Amygdala (tissue), 56 donors: ENCODE measurements at places on chromosomes 13 and 19.

GRCh38 chr19:30145467-30145866, 203.4 kb downstream of the URI1 start:
- no peak for DNase-seq

DNA sequence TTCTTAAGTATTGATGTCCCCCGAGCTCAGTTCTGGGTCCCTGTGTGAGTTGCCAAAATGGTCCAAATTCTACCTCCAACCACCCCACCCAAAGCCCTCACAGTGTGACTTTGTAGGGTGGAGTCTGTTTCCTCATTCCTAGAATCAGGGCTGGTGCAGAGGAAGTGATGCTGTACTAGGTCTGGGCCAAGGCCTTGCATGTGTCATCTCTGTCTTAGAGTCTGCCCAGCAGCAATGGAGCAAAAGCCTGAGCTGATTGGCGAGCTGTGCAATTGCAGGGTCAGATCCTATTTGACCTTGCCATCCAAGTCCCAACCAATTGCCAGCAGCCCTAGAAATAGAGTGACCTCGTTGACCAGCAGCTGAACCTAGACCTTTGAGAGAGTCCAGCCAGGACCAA, 97.0 kb upstream of the ANKRD10 start:
- DNase-seq = no peak

- DNase-seq = no peak
These were observed 574 bp downstream of the SH3GL1 start for GRCh38 chr19:4399812-4400134.

- no peak for DNase-seq
These were observed 583 bp downstream of the ZNF615 start for GRCh38 chr19:52007451-52007805.

DNA sequence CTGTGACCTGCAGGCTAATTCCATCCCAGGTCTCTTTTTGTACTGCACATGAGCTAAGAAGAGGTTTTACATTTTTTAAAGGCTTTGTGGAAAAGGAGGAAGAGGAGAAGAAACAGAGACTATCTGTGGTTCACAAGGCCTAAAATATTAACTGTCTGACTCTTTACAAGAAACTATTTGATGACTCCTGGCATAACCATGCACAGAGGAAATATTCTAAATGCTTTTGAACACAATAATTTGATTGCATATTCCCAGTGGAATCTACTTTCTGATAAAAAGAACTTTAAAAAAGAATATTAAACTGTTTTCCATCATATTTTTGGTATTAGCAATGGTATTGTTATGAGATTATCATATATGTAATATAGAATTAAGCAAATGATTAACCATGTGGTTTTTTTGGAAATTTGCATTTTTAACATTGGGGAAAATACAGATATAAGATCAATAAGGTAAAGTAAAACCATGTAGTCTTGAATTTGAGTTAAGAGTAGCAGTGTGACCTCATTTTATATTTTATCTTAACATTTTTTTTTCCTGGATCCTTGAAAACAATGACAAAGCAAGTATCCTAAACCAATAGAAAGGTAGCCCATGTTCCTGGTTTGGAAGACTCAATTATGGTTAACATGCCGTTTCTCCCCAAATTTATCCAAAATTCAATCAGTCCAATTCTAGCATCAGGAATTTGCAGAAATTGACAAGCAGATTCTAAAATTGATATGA, 251.0 kb downstream of the UQCRFS1 start:
- DNase-seq = no peak
